Liver (tissue), 10 donors: ENCODE measurements at places on chromosomes 2 and 18. TPM values are rescaled to one million over a fixed set of nuclear protein-coding genes. Genes with fewer than 3 reads are reported as not detected.

The RAB3GAP1 gene
- total RNA-seq: 19.3 TPM

GRCh38 chr2:167692936-167693335, 554.5 kb downstream of the STK39 start:
- no peak for DNase-seq

- no peak for DNase-seq
Measured at GRCh38 chr18:478681-479080, 21.8 kb downstream of the COLEC12 start.

GRCh38 chr2:223815186-223815883, 22.0 kb downstream of the AP1S3 start:
- DNase-seq: no peak

- no peak for DNase-seq
Measured at GRCh38 chr2:2127467-2127866, 203.6 kb downstream of the MYT1L start.

DNA sequence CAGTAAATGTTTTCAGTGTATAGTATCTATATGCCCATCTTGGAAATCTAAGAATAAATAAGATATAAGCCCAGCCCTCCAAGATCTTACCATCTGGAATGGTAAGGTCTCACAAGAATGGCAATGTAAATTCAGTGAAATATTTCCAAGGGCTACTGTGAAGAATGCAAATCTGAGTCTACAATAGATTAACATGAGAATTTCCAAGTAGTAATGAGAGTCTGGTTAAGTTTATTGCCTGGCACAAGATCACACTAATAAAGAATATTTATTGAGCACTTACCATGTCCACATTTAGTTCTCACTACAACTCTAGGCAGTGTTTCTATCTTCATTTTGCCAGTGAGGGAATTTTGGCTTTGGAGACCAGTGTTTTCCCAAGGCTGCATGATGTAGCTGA, 623.9 kb downstream of the NRXN1 start:
- no peak for DNase-seq

GRCh38 chr2:15300624-15301573, 260.2 kb downstream of the NBAS start:
- DNase-seq: no peak

GRCh38 chr18:73975266-73975665, 172.4 kb downstream of the FBXO15 start:
- no peak for DNase-seq

The CYP26B1 gene
- 1.8 TPM for total RNA-seq

- DNase-seq: no peak
Measured at GRCh38 chr2:27314709-27315108, 6.5 kb upstream of the UCN start.
